ENCODE measurements at places on chromosomes 2 and 18.

DNA sequence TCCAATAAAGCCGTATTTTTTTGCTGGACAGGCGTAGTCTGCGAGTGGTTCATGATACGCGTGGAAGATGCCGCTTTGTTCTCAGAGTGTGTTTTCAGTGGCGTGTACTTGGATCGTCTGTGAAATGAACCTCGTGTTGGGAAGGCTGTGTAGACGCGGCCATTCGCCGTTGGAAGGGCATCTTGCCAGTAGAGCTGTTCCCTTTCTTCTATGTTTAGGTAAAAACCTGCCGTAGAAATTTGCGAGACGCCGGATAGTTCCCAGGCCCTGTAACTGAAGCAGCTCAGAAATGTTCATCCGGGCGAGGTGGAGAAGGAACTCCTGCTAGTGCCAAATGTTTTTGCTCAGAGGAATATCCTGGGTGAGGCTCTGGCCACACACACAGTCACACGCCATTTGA is 133.6 kb downstream of the NFATC1 start:
- DNase-seq = no peak

GRCh38 chr2:238988752-238989151 is 140.9 kb downstream of the TWIST2 start:
- no peak for DNase-seq

DNA sequence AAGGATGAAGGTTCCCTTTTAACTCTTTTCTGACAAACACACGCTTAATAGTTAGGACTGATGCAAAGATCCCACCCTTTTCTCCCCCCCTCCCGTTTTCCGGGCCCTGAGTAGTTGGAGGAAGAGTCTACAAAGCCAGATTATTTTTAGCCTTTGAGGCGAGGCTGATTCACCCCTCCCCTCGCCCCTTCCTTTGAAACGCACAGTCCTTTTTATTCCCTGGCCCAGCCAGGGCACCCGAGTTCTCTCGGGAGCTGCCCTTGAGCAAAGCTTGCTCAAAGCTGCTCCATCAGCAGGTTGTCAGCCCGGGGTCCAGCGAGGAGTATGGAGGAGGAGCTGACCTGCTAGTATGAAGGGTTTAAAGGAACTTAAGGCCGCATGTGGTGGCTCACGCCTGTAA is 47.1 kb upstream of the SPRED2 start:
- no peak for DNase-seq

- no peak for DNase-seq
Measured at GRCh38 chr2:234334151-234334550, 162.7 kb downstream of the ARL4C start.

- peak; percentile 9 for DNase-seq
Measured at GRCh38 chr2:229118927-229119326, 152.2 kb downstream of the PID1 start.

GRCh38 chr2:80858965-80859364 is 554.4 kb upstream of the LRRTM1 start:
- no peak for DNase-seq

- DNase-seq = no peak
Measured at GRCh38 chr2:198036029-198036879, 231.9 kb downstream of the PLCL1 start.

DNA sequence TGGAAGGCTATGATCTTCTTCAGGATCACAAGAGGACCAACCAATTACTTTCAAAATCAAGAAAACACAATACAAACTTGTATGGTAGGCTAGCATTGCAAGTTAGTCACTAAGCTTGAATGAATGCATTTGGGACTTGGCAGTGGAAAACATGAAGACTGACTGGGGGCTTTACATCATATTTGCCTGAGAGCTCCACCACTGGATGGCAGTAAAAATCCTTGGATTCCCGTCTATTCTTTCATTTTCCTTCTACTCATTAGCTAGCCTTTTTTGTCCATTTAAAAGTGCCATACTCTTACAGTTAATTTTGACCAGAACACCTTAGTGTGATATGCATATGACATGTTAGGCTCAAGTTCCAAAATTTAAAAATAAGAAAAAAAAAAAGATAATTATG is 63.5 kb upstream of the RASGRP3 start:
- DNase-seq = no peak

- no peak for DNase-seq
Measured at GRCh38 chr18:3350021-3350420, 88.1 kb downstream of the MYL12B start.

GRCh38 chr2:100125626-100126025 is 16.8 kb downstream of the AFF3 start:
- no peak for DNase-seq

Data from GM06990 (cell line).